ENCODE measurements at places on chromosomes 2 and 18.

DNA sequence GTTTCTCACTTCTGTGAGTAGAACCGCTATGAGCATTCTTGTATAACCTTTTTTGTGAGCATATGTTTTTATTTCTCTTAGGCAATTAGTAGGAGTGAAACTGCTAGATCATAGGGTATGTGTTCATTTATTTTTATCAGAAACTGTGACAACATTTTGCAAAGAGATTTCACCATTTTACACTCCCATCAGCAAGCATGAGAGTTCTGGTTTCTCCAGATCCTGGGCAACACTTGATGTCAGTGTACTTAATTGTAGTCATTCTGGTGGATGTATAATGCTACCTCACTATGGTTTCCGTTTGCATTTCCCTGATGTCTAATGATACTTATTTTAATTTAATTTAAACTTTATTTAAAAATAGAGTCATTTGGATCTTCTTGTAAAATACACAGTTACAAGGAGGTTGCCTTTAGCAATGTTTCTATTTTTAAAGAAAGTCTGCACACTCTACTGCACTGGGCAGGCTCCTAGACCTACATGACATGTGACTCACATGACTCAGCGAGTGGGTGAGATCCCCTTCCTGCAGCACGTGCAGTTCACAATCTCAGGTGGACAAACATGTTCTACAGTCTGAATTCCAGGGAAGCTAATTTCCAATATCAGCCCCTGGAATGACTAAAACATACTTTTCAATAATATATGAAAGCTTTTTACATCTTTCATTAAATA lies 127.0 kb upstream of the BCL2L11 start:
- no peak for DNase-seq

DNA sequence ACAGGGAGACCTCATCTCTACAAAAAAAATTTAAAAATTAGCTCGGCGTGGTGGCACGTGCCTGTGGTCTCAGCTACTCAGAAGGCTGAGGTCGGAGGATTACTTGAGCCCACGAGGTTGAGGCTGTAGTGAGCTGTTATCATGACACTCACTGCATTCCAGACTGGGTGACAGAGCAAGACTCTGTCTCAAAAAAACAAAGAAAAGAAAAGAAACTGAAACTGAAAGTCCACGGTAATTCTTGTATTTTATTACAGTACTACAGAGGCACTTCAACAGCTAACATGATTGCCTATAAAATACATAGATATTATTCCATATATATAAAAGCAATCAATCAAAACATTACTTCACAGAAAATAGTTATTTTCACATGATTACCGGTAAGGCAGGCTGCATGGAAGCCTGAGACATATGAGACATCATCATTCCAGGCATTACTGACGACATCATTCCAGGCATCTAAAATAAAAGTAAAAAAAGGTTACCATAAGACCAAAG lies 23.1 kb downstream of the PRPF40A start:
- no peak for DNase-seq

- no peak for DNase-seq
These were observed 19.2 kb upstream of the GRP start for GRCh38 chr18:59200787-59201186.

DNA sequence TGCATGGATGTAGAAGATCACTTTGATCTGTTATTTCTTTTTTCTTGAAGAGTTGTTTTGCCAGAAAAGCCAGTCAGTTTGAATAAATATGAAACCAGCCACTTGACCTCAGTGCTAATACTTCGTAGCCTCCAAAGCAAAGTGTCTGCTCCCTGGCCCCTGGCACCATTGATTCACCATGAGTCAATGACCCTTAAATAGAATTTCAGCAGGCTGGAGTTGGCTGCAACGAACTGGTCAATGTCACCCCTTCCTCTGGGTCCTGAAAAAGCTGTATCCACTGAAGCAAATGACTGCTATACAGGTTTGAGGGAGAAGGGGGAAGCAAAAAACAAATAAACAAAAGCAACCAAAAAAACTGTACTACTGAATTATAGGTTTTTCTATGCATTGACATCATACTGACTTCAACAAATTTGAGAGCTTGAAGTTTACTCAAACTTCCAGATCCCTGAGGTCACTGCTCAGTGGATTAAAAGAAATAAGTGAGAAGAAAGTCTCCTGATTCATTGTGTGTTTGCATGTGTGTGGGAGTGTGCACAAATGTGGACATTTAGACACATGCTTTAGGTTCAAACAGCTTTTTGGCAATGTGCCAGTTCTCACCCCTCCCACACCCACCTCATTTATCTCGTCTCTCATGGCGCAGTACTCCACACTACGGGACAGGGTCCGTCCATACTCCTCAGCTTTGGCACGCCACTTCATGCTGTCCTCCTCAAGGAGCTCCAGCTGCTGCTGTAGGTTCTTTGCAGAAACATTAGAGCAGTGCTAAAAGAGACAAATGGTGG lies 58.1 kb upstream of the TTN start:
- DNase-seq: no peak

DNA sequence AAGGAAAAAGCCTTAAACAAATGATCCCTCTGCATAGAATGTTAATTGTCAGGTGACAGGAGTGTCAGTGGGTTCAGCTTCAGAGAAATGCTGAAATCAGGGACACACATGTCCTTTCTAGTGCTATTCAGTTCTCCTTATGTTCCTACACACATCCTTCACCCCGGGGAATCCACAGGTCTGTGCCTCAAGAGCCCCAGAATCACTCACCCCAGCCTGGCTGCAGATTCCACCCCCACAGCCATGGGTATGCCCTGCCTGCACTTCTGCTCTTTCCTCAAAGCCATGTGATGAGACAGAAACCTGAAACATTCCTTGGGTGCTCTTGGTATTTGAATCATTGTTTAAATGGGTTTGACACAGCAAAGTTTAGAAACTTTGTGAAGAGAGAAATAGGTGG lies 27.4 kb upstream of the FZD7 start:
- no peak for DNase-seq

GRCh38 chr2:169775765-169776164 lies 22.9 kb upstream of the SSB start:
- no peak for DNase-seq

DNA sequence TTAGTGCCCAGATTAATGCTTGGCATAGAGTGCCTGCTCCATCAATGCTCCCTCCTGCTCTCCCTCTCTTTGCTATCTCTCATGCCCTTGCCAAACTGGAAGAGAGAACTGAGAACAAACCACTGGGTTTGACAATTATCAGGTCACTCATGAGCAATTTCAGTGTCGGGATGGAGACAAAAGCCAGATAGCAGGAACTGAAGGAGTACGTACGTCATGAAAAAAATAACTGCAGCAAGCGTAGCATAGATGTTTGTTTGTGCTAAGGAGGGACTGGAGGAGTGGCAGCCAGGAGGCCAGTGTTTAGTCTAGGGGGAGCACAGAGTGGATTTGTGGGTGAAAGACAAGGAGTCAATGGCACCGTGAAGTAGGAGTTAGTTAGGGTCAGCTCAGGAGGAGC lies 113.3 kb downstream of the POLE4 start:
- DNase-seq: no peak

GRCh38 chr2:112813280-112813966 lies 23.2 kb downstream of the IL1B start:
- no peak for DNase-seq

DNA sequence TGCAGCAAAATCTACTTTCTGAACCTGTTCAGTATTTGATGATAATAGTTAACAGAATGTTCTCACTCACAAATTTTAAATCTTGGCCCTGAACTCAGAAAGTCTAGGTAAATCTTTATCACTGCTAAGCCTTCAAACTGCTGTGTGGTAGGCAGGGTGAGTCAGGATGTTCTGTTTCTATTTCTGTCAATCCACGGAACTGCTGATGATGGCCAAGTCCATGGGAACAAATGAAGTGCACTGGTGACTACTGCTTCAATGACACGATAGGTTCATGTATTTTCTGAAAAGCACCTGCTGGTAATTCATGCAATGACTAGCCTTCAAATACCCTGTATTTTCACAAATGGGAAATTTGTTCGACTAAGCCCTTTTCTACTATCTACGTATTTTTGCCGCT lies 14.2 kb downstream of the NIFK start:
- DNase-seq: no peak

- DNase-seq: no peak
These were observed 81.4 kb upstream of the RGPD5 start for GRCh38 chr2:109712746-109713145.

DNA sequence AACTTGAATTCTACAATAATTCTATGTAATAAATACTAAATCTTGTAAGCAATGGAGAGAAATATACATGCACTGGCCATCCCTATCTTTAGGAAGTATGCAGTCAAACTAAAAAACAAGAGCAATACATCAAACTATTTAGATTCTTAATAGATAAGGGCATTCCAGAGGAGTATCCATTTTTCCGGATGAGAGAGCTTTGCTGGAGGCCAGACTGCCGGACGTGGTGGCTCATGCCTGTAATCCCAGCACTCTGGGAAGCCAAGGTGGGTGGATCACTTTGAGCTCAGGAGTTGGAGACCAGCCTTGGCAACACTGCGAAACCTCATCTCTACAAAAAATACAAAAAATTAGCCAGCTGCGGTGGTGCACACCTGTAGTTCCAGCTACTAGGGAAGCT lies 60.8 kb downstream of the KIF5C start:
- no peak for DNase-seq

DNA sequence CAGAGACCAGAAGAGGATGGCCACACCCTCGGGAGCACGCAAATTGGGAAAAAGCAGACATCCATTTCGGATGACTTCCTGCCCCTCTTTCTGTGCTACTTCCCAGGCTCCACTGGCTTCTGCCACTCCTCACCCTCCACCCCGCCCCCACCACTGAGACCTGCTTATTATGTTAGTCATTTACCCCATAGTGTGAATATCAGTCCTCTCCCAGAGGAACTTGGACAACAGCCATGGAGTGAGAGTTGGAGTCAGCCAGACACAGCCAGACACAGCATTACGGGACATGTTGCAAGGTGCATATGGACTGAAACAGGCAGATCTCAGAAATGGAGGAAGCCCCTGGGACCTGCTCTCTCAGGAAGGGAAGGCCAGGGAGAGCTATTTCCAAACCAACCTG lies 51.8 kb downstream of the CTIF start:
- no peak for DNase-seq

DNA sequence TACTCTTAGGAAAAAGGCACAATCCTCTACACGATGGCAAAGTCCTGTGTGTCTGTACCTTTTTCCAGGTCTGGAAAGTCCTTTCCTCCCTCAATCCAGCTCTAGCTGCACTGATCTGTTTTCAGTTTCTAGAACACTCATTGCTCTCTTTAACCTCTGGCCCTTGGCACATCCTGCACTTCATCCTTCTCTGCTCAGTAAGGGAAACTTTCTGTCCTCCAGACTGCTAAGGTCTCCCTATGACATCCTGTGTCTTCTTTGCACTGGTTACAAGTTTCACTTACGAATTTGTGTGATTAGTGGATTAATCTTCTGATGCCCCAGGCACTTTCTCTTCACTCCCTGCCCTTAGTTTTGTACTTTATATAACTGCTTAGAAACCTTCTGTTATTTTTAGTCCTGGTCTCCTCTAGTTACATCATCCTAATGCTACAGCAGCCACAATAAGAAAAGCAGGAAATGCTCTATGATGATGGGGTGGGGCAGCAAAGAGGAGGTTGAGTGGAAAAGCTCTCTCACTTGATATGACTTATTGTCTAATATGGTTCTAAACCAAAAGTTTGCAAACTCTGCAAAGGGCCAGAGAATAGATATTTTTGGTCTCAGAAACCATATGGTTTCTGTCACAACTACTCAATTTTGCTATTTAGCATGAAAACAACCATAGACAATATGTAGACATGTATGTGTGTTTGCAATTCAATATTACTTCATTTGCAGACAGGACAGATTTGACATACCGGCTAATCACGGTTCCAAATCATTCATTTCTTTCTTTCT lies 568.2 kb downstream of the THSD7B start:
- no peak for DNase-seq

DNA sequence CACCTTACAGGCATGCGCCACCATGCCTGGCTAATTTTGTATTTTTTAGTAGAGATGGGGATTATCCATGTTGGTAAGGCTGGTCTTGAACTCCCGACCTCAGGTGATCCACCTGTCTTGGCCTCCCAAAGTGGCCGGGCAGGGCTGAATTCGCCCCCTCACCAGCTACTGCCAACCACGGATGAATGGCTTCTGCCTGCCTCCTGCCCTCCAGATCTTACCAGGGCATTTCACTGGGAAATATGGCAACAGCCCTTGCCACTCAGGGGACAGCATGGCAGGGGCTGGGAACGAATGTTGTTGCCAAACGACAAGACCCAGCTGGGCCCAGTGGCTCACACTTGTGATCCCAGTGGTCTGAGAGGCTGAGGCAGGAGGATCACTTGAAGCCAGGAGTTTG lies 1.8 kb upstream of the ALPP start:
- no peak for DNase-seq

DNA sequence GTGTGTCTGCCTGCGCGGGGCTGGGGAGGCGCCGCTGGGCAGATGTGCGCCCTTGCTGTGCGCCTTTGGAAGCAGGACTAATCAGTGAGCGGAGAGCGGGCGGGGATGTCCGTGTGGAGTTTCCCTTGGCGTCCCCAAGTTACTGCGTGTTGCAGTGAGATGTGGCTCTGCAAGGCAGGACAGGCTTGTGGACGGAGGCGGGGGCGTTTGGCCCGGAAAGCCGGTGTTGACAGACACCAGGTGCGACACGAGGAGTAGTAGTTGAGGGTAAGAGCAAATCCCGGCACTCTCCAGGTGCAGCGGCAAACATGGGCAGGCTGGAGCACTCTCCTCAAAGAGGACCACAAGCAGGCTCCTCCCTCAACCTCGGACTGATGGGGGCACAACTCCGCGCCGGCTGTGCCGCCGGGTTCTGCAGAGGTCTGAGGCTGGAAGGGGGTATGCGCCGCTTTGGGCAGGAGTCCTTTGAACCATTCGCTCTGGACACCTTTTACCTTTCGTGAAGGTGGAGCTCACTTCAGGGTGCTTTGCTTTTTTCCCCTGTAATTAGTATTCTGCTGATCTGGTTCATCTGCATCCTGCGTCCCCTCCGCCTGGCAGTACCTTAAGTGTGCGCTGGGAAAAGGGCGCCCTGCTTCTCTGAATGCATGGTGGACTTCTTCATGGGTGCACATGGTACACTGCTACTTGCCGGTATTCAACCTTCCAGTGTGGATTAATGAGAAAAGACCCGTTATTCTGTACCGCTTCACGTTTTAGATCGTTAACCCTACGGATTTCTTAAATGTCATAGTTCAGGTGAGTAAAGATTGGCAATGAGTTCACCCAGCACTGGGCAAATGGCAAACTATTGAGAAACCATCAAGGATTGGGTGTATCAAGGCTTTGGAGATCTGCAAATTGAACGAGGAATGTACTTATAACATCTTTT lies 608 bp downstream of the CDH7 start:
- no peak for DNase-seq

Data from stimulated activated CD4-positive, alpha-beta T cell treated with anti-CD3 and anti-CD28 coated beads, TNF-alpha, amount 100 ng/mL, for 24 hours (primary cell).